ENCODE measurements at places on chromosomes 1 and 21. TPM values are rescaled to one million over a fixed set of nuclear protein-coding genes. Genes with fewer than 3 reads are reported as not detected.

DNA sequence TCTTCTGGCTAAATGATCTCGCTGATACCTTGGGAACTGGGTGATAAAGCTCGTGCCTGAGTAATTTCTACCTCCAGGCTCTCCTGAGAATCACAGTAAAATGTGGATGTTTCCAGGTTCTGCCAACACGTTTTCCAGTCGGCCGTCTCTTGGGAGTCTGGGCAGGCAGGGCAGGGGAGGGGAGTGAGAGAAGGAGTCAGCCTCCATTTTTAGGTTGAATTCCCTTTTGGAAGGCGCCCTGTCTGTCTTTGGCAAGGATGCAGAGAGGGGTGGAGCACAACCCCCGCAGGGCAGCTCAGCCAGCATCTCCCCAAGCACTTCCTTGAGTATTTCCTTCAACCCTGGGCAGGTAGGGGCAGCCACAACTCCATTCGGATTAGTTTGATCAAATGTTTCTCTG, 15.5 kb upstream of the ACTRT2 start:
- H3K27ac ChIP-seq: no peak overlapping the region
- H3K36me3 ChIP-seq: no peaks in the 10 kb centered on the region
- no peak overlapping the region for H3K4me3 ChIP-seq
- no peak for DNase-seq
- H3K27me3 ChIP-seq: no peaks in the 10 kb centered on the region

DNA sequence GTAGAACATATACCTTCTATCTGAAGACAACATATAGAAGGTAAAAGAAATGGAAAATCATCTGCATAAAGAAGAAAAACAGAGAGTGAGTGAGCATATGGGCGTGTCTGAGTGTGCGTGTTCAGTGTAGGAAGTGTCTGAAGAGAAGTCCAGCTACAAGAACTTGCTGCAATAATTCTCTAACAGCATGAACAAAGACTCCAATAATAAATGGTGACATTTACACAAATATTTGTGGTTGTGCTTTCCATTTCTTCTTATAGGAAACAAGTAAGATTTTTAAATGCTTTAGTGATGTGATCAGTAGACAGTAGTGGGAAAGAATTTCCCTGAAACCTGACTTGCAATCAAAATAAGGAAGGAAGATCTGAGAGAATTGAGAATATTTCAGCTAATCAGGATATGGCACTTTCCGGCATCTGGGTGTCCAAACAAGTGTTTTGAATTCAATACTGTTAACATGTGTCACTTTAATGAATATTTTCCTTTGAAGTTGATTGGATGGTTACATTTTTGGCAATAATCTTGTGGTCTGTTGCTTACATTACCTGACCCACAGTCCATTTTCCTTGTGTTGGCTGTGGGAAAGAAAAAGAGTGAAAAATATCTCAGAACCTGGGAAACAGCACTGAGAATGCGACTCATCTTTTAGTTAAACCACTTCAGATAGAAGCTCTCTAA, 154.0 kb downstream of the TGFB2 start:
- no peaks in the 10 kb centered on the region for H3K36me3 ChIP-seq
- peak overlapping the region; percentile 82 for H3K27ac ChIP-seq
- H3K4me3 ChIP-seq: peak overlapping the region; percentile 53
- no peaks in the 10 kb centered on the region for H3K27me3 ChIP-seq
- DNase-seq: no peak

- H3K4me1 ChIP-seq: no peaks in the 10 kb centered on the region
- peak; percentile 17 for DNase-seq
- no peaks in the 10 kb centered on the region for H3K27me3 ChIP-seq
- H3K36me3 ChIP-seq: no peaks in the 10 kb centered on the region
- H3K4me3 ChIP-seq: no peak overlapping the region
- no peak overlapping the region for H3K27ac ChIP-seq
Observed at GRCh38 chr1:196535727-196536126, 72.5 kb downstream of the KCNT2 start.

- no peak overlapping the region for H3K27ac ChIP-seq
- no peak for DNase-seq
- no peaks in the 10 kb centered on the region for H3K27me3 ChIP-seq
- H3K4me3 ChIP-seq: no peak overlapping the region
- peaks cover 9% of the 10 kb centered on the region for H3K36me3 ChIP-seq
Observed at GRCh38 chr21:32732544-32732943, 4.7 kb upstream of the SYNJ1 start.

GRCh38 chr1:107529511-107530149, 388.8 kb downstream of the NTNG1 start:
- no peaks in the 10 kb centered on the region for H3K27me3 ChIP-seq
- H3K4me1 ChIP-seq: peaks cover 34% of the 10 kb centered on the region
- H3K36me3 ChIP-seq: no peaks in the 10 kb centered on the region
- no peak for DNase-seq
- no peak overlapping the region for H3K4me3 ChIP-seq

- H3K27me3 ChIP-seq: no peaks in the 10 kb centered on the region
- no peak overlapping the region for H3K4me3 ChIP-seq
- no peaks in the 10 kb centered on the region for H3K4me1 ChIP-seq
- DNase-seq: no peak
- H3K36me3 ChIP-seq: no peaks in the 10 kb centered on the region
Observed at GRCh38 chr1:119181218-119181617, 40.8 kb upstream of the WARS2 start.

GRCh38 chr1:161993576-161993975, 30.1 kb downstream of the OLFML2B start:
- H3K4me1 ChIP-seq: no peaks in the 10 kb centered on the region
- H3K4me3 ChIP-seq: no peak overlapping the region
- H3K27ac ChIP-seq: no peak overlapping the region
- DNase-seq: no peak

GRCh38 chr1:235986869-235987268, 78.0 kb downstream of the NID1 start:
- no peak overlapping the region for H3K27ac ChIP-seq
- H3K27me3 ChIP-seq: no peaks in the 10 kb centered on the region
- no peak for DNase-seq
- H3K4me1 ChIP-seq: peaks cover 2% of the 10 kb centered on the region
- H3K4me3 ChIP-seq: no peak overlapping the region

- DNase-seq: no peak
- H3K4me1 ChIP-seq: no peaks in the 10 kb centered on the region
- H3K4me3 ChIP-seq: no peak overlapping the region
- H3K36me3 ChIP-seq: no peaks in the 10 kb centered on the region
- H3K27me3 ChIP-seq: no peaks in the 10 kb centered on the region
Observed at GRCh38 chr1:222772996-222773379, 36.0 kb downstream of the FAM177B start.

DNA sequence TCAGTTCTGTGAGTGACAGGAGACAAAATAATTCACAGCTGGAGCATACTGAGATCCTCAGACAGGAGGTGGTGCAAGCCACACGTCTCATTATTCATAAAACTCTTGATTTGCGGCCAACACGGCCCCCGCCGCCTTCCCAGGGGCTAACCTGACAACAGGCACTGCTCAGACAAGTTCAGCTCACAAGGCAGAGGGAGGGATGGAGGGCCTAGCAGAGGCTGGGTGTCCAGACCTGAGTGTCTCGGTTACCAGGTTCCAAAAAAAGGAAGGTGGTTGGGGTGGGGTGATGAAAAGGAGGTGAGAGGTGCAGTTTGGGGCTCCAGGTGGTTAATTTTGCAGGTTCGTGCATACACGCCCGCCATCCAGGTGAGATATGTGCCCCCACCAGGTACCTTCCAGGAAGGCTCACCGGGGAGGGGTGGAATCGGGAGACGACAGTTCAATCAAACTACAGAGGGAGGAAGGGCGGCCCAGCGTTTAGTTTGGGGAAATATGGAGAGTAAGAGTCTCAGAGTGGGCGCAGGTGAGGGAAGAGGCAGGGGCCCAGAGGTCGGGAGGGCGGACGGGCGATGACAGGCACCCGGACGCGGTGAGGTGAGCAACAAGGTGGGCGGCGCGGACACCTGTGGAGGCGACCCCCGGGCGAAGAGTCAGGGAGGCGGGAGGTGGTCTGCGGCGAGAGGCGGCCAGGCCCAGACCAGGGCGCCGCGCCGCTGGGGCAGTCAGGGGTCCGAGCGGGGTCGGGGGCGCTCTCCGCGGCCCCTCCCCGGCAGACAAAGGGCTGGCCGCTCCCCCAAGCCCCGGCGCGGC, 629 bp downstream of the CTNNBIP1 start:
- H3K36me3 ChIP-seq: no peaks in the 10 kb centered on the region
- H3K27me3 ChIP-seq: no peaks in the 10 kb centered on the region
- peak overlapping the region; percentile 65 for H3K27ac ChIP-seq
- H3K4me1 ChIP-seq: peaks cover 45% of the 10 kb centered on the region
- peak overlapping the region; percentile 83 for H3K4me3 ChIP-seq

- no peaks in the 10 kb centered on the region for H3K27me3 ChIP-seq
- no peak overlapping the region for H3K4me3 ChIP-seq
- no peak overlapping the region for H3K27ac ChIP-seq
- no peak for DNase-seq
Observed at GRCh38 chr1:77847621-77848080, 40.8 kb upstream of the NEXN start.

GRCh38 chr1:46705408-46705807, 13.5 kb downstream of the EFCAB14 start:
- no peaks in the 10 kb centered on the region for H3K4me1 ChIP-seq
- H3K27ac ChIP-seq: no peak overlapping the region
- peaks cover 9% of the 10 kb centered on the region for H3K36me3 ChIP-seq
- no peaks in the 10 kb centered on the region for H3K27me3 ChIP-seq

GRCh38 chr1:196774603-196775002, at the start of gene CFHR3:
TSS of gene CFHR3 (plus strand) at chr1:196774840. CDS start at chr1:196774887, 47 bp downstream.
- no peak within 1 kb of the TSS for H3K27ac ChIP-seq
- H3K36me3 ChIP-seq: no peaks in the 10 kb centered on the region
- no peaks in the 10 kb centered on the region for H3K27me3 ChIP-seq
- no peak within 1 kb of the TSS for H3K4me3 ChIP-seq

DNA sequence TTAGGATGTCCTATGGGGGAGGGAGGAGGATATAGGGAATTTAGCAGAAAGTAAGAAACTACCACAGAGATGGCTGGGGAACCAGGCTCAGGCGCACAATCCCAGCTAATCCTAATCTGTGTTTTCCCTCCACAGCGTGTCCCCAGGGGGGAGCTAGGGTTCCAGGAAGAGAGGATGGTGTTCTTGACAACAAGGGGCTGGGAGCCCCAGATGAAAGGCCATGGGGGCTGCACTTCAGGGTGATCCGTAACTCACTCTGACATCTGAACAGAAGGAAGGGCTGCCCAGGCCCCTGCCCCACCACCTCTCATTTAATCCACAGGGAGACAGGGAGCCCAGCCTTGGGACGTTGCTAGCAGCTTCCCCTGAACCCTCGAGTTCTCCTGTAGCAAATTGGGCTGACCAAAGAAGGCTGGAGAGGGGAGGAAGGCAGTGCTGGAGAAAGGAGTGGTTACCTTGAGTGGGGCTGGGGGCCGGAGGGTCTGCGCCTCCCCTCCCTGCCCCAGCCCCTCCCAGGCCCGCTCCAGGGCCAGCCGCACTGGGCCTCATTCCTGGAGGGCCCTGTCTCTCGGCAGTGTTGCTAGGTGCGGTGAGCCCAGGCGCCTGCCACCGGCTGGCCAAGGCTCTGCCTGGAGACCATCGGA, 131.7 kb downstream of the TMEM53 start:
- H3K4me1 ChIP-seq: peaks cover 14% of the 10 kb centered on the region
- H3K27me3 ChIP-seq: peaks cover 3% of the 10 kb centered on the region

- no peak overlapping the region for H3K4me3 ChIP-seq
- no peak for DNase-seq
- H3K36me3 ChIP-seq: peaks cover 13% of the 10 kb centered on the region
- no peak overlapping the region for H3K27ac ChIP-seq
Observed at GRCh38 chr1:11967028-11967547, 13.2 kb upstream of the MFN2 start.

DNA sequence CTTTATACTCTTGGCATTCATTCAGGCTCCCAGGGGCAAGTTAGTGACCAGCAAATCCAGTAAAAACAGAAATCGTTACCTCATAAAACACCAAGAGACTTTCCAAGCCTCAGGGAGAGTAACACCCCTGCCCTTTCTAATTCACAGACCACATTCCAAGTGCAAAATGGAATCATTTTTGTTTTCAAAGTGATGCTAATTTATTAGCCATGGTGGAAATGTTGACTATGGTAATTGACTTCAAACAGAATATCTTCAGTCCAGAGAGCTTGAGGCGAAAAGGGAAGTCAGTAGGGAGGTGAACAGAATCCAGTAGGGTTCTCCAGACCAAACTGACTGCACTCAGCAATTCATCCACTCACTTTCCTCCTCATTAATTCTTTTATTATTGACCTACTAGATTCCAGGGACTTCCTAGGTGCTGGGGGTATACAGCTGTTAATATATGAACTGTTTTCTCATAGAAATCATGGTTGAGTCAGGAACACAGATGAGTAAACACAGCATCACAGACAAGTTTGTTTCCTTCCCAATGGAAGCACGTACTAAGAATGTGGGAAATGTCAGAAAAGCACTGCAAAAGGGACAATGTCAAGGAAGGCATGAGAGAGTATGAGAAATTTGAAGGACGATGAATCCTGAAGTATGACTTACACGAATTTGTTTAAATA, 388.5 kb upstream of the C1orf87 start:
- no peak overlapping the region for H3K27ac ChIP-seq
- no peak overlapping the region for H3K4me3 ChIP-seq
- H3K36me3 ChIP-seq: no peaks in the 10 kb centered on the region
- DNase-seq: no peak
- H3K4me1 ChIP-seq: no peaks in the 10 kb centered on the region

GRCh38 chr1:87399264-87399663, 70.6 kb downstream of the LMO4 start:
- peaks cover 29% of the 10 kb centered on the region for H3K4me1 ChIP-seq
- H3K27ac ChIP-seq: peak overlapping the region; percentile 100
- no peaks in the 10 kb centered on the region for H3K27me3 ChIP-seq
- peak; percentile 46 for DNase-seq
- H3K4me3 ChIP-seq: no peak overlapping the region

DNA sequence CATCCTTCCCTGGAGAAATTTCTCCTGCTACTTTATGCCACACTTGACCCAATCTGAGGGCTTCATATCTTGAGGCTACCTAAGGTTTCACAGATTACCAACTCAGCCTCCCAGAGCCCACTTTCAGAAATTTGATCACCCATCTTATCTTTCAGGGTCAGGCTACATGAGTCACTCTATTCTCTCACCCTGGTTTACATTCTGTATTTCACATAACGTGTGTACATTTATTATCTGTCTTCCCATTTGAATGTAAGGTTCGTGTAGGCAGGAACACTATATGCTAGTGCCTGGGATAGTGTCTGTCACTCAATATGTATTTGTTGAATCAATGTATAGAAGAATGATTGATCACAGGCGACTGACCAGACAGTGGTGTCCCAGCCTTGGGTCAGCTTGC, 124.8 kb downstream of the UBE2U start:
- H3K27me3 ChIP-seq: no peaks in the 10 kb centered on the region
- no peaks in the 10 kb centered on the region for H3K36me3 ChIP-seq
- no peaks in the 10 kb centered on the region for H3K4me1 ChIP-seq

GRCh38 chr1:165574295-165574694, 30.5 kb downstream of the LRRC52 start:
- H3K27me3 ChIP-seq: peaks cover 3% of the 10 kb centered on the region
- no peaks in the 10 kb centered on the region for H3K36me3 ChIP-seq
- H3K4me3 ChIP-seq: no peak overlapping the region
- no peaks in the 10 kb centered on the region for H3K4me1 ChIP-seq

Gene SYNJ1
- 4.9 TPM for polyA plus RNA-seq

Gene MYCL
- polyA plus RNA-seq: 5.1 TPM

Gene TRPM2
- 0.31 TPM for polyA plus RNA-seq

Gene NBPF6
- polyA plus RNA-seq: not detected
